ENCODE measurements at places on chromosomes 6 and 20.

- peak; percentile 26 for DNase-seq
These were observed 70.2 kb downstream of the SNX9 start for GRCh38 chr6:157893238-157893637.

GRCh38 chr6:132300323-132300949 is 100.8 kb downstream of the MOXD1 start:
- DNase-seq, result peak; percentile 15

GRCh38 chr20:41734506-41734945 is 116.3 kb upstream of the CHD6 start:
- peak; percentile 50 for DNase-seq

DNA sequence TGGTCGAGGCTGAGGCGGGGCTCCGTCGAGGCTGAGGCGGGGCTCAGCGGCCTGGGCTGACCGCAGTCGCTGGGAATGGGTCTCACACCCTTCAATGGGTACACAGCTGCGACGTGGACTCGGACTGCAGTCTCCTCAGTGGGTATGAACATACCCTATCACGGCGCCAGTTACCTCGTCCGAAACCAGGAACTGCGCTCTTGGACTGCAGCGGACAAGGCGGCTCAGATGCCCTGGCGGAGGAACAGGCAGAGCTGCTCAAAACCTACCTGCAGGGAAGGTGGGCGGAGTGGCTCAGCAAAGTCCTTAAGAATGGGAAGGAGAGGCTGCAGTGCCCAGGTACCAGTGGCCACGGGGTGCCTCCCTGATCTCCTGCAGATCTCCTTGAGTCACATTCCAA is 14.2 kb downstream of the HLA-A start:
- no peak for DNase-seq

DNA sequence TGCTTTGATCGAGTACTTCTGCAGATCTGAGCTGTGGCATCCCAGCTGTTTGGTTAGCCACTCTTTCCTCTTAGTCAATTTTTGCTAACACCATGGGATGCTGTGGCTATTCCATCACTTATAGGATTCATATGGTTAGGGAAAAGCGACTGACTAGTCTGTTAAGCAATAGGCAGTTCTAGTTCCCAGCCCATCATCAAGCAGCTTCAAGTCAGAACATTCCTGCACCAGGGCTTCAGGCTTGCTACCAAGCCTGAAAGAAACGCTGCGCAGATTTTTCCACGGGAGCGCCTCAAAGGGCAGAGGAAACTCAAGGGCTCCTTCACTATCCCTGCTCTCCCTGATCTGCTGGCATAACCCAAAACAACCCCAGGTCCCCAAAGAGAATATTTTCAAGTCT is 159.8 kb upstream of the SUPT3H start:
- no peak for DNase-seq

DNA sequence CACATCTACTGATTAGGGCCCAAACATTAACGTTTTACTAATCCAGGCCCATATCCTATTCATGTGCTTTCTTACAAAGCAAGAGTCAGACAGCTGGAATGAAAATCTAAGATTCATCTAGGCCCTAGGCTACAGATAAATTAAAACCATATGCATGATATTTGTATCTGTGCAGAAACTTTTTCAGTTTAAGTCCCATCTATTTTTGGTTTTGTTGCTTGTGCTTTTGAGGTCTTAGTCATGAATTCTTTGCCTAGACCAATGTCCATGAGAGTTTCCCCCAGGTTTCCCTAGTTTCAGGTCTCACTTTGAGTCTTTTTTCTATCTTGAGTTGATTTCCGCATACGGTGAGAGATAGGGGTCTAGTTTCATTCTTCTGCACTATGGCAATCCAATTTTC is 20.2 kb downstream of the ADNP start:
- DNase-seq, result no peak

DNA sequence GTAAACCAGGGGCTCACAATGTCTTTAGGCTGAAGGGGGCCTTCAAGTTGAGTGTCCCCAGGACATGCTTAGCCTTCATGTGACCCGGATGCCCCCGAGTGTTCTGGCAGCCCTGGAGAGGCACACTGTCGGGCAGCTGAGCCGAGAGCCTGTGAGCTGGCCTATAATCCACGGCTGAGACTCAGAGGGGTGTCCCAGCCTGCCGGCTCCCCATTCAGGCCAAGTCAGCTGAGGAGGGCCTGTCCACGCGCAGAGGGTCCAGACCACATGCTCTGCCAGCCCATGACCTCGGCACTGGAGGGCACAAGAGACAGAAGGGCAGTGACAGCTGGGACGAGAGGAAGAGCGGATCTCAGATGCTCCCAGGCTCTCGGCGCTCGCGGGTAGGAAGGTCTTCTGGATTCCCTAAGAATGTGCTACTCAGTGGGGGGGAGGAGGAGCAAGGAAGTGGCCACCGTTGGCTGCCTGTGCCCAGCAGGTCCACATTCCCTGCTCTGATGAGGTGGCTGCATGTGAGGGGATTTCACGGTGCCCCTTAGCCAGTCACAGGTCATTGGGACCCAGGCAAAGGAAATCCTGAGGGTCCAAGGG is 224.7 kb downstream of the NRN1 start:
- DNase-seq, result no peak

DNA sequence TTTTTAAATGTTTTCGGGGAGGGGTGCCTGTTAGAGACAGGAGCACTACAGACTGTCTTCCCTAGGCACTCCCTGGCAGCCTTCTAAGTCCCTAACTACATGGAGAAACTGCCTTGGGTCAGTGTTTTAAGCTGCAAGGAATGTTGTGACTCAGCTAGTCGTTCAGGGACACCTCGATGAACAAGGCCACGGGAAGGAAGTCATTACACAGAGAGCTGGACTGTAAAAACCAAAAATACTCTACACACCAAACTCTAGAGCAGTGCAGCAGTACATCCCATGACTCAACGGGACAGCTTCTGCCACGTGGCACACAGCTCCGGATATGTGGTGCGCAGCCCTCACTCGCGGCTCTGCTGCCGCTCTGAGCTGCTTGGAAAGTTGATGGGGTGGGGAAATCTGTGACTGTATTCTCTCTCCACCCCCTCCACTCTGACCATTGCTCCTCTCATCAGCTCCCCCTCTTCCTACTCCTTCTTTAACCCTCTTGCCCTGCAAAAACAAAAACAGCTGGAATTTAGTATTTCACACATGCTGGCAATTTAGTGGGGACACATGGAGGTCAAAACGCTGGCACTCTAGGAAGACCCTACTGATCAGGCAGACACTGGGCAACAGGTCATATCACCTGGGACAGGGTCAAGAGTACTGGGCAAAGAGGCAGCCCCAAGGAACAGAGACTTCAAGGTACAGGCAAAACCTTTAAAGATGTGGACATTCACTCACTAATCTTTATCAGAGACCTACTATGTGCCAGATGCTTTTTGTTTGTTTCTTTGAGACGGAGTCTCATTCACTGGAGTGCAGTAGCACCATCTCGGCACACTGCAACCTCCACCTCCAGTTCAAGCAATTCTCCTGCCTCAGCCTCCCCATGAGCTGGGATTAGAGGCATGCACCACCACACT is 10.9 kb upstream of the LPIN3 start:
- DNase-seq, result peak; percentile 83

DNA sequence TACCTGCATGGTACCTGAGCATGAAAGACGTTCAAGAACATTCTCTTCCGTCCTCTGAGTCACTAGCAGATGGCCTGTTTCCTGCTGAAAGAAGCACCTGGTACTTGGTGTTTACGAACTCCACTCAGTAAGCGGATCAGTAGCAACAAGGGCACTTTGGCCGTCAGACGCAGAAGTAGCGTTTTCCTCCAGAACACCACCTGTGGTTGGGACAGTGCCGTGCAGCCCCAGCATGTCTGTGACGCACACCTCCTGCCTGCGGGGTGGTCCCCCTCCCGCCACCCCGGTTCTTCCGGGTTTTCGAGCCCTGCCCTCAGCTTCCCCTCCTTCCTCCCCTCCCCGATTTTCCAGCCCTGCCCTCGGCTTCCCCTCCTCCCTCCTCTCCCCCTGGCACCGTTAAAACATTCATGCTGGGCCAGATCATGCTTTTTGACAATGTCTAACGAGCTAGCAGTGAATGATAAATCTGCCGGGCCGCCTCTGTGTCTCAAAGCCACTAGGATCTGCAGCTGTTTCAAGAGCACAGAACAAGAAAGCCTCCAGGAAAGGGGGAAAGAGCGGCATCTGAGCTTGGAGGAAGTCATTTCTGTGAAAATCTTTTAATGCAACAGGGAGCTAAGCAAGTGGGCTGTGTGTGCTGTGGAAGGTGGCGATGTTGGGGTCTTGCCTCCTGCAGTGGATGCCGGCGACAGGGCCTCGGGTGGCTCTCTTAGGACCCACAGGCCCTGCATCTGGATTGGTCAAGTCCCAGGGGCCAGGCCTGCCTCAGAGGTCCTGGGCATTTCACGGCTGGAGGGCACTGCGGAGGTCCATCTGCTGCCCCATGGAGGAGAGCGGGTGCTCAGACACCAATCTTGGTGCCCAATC is 207.9 kb downstream of the ERMARD start:
- peak; percentile 2 for DNase-seq

DNA sequence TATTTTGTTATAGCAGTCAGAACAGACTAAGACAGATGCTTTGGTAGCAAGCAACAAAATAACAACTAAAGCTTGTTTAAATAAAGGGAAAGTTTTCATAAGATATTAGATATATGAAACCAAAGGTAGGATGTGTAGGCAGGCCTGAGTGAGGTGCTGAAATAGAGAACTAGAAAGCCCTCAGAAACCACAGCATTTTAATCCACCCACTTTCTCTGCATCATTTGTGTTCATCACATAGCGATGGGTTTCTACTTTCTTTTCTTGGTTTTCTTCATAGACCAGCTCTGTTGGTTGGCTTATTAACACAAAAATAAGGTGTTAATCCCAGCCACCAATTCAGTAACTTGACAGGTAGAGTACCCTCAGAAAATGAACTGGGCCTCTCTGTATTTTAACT is 58.6 kb downstream of the RPS12 start:
- peak; percentile 16 for DNase-seq

DNA sequence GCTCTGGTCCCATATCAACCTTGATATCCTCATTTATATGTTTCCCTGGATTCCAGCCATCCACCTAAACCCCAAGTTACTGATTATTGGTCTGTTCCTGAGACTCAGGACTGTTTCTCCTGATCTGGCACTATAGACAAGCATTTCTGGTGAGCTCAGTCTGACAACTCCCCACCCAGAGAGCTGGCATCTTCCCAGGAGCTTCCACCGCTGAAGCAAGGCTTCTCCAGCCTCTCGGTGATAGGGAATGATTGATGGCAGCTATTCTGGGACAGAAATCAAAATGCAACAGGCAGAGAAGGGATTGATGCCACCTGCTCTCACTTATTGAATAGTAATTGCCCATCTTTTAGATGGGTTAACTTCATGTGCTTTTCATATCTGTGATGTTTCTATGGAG is 169.7 kb upstream of the GGTLC1 start:
- no peak for DNase-seq

DNA sequence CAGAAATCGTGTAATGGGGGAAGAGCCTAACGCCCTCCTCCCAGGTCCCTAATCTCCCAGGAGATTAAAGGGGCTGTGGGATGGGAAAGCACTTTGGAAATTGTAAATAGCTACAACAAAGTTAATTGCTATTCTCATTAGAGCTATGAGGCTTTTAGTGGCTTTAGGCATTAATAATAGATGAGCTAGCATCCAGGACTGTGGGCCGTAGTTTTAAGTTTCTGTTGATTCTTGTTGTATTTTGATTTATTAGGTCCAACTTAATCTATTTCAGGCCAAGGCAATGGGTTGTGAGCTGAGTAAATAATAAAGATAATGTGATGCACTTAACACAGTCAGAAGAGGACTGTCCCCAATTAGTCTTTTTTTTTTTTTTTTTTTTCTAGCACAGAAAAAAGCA is 67.7 kb downstream of the ANKRD6 start:
- no peak for DNase-seq

- DNase-seq, result peak; percentile 13
These were observed 13.9 kb upstream of the IPCEF1 start for GRCh38 chr6:154370545-154370944.

Data from activated CD4-positive, alpha-beta T cell treated with anti-CD3 and anti-CD28 coated beads, Interleukin-10, Interleukin-2, amounts not matched to agents 100 ng/mL and 50 ng/mL, durations not matched to agents 16 hours and 8 hours (primary cell).